Ascending aorta (tissue), 2 donors: ENCODE measurements at places on chromosomes 1 and 21.

GRCh38 chr1:192747943-192748342, 60.9 kb upstream of the RGS2 start:
- DNase-seq: no peak

- no peak for DNase-seq
These were observed 10.3 kb upstream of the LEFTY1 start for GRCh38 chr1:225899044-225899925.

GRCh38 chr1:183080406-183080805, 57.2 kb downstream of the LAMC1 start:
- no peak for DNase-seq

GRCh38 chr1:99645699-99646531, at the start of gene PALMD:
TSS of gene PALMD (plus strand) at chr1:99646113. CDS start at chr1:99646318, 205 bp downstream.
- DNase-seq: no peak

DNA sequence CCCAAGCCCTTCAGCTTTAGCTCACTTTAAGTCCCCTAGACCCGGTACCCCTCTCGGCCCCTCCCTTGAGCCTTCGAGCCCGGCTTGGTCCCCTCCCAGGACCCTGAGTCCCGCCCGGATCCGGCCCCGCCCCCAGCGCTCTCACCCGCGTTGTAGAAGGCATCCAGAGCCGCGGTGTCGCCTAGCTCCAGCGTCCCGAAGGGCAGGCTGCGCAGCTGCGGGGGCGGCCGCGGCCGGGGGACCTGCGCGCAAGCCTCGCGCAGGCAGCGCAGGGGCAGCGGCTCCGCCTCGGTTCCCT, 699 bp downstream of the MAP3K6 start:
- DNase-seq: peak; percentile 50

DNA sequence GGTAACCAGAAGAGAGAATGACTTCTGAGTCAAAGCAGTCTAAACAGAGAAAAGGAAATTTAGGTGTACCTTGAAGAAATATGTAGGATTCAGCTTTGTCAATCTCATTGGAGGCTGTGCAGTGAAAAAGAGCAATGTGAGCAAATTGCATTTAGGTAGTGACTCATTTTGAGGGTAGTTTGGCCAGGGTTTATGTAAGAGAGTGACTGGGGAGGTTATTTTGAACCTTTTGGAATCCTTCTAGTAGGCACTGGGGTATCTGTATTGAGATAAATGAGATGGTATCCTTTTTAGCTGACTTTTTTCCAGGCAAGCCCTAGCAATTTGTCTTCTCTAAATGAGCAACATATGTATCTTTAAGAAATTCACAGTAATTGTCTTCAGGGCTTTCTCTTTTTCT, 95.9 kb downstream of the DISP1 start:
- no peak for DNase-seq

DNA sequence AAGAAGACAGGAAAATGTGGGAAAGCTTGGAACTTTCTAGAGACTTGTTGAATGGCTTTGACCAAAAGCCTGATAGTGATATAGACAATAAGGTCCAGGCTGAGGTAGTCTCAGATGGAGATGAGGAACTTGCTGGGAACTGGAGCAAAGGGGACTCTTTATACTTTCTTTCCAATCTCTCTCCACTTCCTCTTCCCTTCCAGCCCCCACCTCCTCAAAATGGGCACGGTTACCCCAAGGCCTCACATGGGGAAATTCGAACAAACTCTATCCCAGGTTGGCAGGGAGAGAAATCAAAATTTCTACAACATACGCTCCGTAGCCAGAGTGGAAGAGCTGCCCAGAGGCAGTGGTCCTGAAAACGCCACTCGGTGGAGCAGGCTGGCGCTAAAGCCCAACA, 15.2 kb downstream of the PPT1 start:
- DNase-seq: no peak

DNA sequence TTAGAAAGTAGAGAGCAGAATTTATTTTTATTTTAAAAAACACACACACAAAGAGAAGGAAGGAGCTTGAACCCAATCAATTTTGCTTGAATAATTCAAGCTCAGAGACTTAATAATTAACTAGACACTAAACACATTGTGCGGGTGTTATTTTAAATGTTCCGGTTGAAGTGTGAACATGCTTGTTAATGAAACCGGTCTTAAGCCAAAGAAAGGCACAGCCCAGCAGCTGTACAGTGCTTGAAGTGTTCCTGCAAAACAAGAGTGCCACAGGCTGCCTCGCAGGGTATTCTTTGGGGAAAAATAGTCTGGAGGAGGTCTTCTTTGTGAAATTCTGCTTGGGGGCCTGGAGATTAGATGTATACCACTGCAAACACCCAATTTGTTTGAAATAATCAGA, 2.2 kb upstream of the CDC42BPA start:
- DNase-seq: no peak

DNA sequence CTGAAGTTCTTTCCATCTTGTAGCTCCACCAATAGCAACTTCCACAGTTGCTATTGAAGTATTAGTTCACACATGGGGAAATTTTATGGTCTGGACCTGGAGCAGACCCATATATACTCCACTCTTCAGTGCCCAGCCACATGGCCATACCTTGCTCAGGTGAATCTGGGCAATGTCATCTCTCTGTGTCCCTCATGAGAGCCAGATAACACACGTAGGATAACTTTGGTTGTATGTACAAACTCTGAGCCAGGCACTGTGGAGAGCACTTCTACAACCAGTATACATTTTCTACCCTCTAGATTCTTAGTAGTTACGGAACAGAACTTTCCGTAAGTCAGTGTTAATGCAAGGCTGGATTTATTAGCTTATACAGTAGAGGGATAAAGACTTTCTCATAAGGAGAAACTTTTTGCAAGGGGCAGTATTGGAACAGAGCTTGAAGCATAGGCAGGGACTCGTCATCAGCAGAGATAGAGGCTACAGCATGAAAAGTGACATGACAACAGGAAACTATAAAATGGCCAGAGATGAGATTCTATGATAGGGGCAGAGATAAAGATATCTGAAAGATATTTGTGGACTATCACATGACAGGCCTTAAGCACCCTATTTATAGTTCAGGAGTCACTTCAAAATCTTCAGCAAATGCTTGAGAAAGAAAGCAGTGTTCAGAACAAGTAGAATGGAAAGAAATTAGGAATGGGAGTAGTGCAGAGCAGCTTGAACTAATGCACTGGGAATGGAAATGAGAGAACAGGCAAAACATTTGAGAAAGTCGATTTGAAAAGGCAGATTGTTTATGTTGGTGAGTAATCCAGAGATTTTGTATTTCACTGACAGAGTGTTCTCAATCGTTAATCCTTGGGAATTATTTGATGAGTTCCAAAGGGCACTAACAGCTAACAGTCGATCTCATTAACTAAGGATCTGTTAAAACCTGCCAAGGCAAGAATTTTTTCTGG, 481.8 kb downstream of the USP25 start:
- no peak for DNase-seq

DNA sequence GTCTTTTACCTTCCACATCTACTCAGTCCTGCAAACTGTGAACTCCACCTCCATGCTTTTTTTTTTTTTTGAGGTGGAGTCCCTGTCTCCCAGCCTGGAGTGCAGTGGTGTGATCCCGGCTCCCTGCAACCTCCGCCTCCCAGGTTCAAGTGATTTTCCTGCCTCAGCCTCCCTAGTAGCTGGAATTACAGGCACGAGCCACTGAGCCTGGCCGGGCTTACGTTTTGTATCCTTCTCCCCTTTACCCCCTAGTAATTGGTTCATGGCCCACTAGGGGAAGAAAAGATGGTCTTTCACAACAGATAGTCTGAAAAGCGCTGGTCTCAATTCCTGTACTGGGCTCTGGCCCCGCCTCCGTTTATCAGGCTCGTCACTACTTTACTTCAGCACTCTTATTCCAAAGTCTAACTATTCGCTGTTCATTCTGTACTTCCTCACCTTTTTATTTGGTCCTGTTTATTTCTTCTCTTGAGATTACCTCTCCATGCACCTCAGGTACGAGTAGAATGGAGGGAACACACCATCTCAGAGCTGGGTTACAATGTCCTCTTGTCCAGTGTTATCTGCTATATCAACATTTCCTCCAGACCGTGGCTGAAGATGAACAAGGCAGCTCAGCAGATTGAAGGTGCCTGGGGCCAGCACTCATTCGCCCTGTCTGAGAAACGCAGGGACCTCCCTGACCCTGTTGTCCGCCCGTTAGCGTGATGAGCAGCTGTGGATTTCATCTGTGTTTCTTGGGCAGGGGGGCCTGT, 16.2 kb downstream of the CNST start:
- no peak for DNase-seq

GRCh38 chr1:192579010-192579738, 3.6 kb downstream of the RGS1 start:
- no peak for DNase-seq

GRCh38 chr1:24985737-24986136, 55.7 kb upstream of the RUNX3 start:
- DNase-seq: no peak
